ENCODE measurements at places on chromosomes 6 and 20.

DNA sequence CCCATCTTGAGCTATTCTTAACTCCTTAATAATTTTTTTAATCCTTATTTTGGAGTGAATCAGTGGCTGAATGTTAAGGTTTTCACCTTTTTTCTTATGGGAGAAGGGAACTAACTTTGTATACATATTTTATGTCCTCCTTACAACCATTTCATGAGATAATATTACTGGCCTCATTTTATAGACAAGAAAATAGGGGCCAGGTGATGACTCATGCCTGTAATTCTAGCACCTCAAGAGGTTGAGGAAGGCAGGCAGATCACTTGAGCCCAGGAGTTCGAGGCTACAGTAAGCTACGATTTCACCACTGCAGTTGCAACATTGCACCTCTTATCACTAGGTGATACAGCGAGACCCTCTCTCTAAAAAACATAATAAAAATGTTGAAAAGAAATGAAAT is 128.7 kb downstream of the TMEM242 start:
- DNase-seq = no peak

GRCh38 chr6:43311666-43312065 is 3.0 kb upstream of the CRIP3 start:
- no peak for DNase-seq

DNA sequence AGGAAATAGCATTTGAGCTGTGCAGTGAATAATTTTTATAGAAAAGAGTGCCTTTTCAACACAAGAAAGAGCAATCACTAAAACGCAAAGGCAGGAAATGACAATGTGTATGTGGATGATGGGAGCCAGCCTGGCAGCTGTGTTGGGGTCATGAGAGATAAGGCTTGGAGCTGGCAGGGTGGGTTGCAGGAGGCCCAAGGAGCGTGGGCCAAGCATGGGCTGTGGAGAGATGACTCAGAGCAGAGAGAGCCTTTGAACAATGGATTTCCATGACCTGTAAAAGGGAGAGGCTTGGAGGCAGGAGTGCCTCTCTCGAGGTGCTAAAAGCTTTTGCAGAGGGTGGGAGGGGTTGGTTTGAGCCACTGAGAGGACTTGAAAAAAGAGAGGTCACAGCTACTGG is 6.6 kb upstream of the TBC1D7 start:
- DNase-seq = peak; percentile 22

DNA sequence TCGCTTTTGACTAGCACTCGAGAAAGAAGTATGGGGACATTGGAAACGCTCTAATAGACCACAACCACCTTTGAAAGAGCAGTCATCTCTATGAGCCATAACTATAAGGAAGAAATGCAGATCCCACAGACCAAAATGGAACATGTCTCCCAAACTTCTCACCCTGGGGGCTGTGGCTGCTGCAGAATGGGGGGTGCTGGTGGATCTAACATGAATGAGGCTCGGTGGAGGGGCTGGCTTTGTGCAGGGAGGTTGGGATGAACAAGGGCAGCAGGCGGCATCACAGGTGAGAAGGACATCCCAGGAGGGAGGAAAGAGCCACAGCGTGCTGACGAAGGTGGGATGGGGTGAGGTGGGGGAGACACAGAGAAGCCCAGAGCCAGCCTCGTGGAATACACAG is 10.5 kb upstream of the CCR6 start:
- no peak for DNase-seq

DNA sequence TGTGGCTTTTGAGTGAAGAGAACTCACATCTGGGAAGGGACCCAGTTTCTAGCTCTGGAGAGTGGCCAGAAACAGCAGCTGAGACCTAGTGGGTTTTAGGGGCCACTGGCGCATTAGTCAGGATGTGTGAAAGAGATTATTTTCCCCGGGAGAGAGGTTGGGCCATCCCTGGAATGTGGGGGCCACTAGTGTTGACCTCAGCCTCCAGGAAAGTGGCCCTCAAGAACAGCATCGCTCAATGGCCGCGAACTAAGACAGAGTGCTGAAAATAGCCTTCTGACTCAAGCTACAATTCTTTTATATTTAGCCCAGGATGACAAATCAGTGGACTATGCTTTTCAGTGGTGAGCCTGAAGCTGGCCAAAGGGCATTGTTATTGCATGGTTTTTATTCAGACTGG is 210.4 kb upstream of the RNF24 start:
- no peak for DNase-seq

- peak; percentile 70 for DNase-seq
These were observed 33.1 kb downstream of the SRC start for GRCh38 chr20:37378785-37379598.

DNA sequence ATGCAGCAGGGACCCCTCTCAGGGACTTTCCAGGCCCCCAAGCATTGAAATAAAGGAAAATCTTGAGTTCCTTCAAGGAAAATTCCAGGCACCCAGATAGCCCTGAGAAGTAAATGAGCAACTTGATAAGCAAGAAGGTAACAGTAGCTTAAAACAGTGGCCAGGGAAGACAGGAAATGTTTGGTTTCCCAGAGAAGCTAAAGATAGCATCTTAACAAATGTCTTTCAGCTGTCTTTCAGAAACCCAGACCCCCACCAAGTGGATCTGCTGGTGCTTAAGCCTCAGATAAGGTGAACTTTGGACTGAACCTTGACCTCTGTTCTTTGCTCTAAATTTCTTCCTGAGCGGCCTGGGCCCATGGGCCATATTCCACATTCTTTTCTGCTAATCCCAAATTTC is 117.8 kb upstream of the CST7 start:
- no peak for DNase-seq

DNA sequence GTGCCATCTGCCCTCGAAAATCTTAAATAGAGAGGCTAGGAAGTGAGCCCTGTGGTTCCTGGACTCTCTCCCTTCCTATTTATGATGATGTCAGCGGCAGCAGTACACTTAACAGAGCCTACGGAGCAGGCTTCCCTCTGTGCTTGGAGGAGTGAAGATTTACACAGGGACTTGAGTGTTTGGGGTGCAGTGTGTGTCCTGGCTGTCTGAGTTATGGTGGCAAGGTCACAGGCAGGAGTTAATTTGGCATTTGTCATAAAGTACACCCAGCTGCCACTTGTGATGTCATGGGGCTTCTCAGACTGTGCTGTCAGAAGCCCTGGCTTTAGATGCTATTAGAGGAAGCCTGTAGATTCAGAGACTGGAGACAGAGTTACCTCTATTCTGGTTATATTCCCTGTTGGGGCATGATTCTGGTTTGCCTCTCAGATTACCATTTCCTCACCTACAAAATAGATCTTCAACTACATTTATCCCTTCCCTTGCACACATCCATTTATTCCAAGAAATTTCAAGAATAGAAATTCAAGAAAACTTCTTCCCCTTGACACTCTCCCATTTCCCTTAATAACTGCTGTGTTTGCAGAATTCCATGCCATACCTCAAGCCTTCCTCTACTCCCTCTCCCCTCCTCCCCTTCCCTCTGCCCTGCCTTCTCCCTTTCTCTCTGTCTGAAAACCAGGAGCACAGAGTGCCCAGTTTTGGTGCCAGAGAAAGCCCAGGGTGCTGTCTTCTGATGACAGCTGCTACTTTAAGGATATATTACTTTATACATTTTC is 72.1 kb downstream of the SLC24A3 start:
- no peak for DNase-seq

DNA sequence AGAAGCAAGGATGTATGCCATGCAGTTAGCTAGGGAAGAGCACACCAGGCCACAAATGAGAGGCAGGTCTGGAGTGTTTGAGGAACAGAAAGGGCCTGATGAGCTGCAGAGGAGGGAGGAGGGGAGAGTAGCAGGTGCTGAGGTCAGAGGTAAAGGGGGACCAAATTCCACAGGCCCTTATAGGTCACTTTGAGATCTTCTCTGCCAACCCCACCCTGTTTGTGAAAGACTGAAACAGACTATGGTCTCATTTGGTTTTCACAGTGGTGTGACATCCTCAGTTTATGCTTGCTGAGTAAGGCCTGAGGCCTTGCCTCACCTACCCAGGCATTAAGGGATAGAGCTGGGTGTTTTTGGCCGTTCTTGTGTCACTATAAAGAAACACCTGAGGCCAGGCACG is 187.7 kb upstream of the MYLIP start:
- DNase-seq = no peak

GRCh38 chr6:25130518-25130917 is 148.7 kb upstream of the CARMIL1 start:
- DNase-seq = no peak

DNA sequence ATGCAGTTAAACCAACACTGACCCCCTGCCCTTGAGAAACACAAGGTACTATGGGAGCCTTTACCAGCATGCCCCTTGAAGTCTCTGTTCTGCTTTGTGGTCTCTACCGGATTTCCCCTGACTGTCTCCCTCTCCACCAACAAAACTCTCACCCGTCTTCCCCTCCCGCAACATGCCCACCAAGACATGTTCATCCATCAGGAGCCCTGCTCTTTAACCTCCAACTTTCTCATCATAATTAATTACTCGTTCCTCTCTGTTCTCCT is 1.1 kb downstream of the ZNF165 start:
- DNase-seq = peak; percentile 47

DNA sequence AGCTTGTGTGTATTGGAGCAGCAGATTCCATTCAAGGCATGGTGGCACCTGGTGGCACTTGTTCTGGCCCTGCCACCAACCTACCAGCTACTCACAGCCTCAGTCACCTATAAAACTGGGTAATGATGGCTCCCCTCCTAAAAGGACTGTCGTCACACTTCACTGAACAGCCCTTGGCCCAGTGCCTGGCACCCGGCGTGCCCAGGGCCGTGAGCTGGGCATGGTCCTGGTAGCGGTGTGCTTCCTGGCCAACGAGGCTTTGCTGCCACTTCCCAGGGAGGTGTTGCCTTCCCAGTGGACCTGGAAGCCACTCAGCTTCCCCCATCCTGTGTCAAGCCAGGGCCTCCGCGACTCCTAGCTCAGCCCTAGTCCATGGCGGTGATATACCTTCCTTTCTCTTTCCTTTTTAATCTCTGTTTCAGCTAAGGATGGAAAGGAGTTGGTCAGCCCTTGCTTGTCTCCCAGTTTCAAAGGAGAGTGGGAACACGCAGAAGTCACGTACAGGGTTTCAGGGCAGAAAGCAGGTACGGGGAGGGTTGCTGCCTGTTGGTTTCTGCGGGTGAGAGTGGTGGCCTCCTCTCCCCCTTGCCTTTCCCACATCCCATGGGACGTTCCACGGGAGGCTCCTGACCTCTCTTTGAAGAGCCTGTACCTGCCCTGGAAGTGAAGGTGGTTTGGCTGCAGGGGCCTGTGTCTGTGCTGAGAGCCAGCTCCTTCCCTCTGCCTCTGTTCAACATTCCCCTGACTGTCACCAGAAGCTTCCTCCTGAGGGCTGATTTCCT is 25.5 kb downstream of the ENTPD6 start:
- no peak for DNase-seq

- no peak for DNase-seq
These were observed 111.2 kb downstream of the TAF4 start for GRCh38 chr20:61954276-61955021.

DNA sequence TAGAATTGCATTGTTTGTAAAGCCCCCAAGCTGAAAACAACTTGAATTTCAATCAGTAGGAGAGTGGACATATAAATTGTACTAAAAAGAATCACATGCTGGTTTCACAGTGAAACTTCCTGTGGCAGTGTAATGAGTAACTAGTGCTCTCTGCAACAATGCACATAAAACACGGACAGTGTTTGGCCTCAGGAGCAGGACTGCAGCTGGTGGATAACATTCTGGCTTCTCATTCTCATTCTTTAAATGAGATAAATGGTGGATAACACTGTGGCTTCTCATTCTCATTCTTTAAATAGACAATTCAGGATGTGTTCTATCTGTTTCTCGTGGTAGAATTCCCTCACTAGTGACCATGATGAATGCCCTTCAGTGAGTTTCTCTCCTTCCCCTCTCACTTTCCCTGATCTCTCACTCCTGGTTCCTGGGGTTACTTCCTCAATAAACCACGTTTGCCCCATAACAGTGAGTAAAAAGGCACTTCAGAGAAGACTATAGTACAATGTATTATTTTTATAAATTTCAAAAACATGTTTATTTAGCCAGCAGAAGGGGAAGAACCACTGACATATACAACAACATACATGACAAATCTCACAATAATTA is 59.9 kb downstream of the SLC22A2 start:
- no peak for DNase-seq

DNA sequence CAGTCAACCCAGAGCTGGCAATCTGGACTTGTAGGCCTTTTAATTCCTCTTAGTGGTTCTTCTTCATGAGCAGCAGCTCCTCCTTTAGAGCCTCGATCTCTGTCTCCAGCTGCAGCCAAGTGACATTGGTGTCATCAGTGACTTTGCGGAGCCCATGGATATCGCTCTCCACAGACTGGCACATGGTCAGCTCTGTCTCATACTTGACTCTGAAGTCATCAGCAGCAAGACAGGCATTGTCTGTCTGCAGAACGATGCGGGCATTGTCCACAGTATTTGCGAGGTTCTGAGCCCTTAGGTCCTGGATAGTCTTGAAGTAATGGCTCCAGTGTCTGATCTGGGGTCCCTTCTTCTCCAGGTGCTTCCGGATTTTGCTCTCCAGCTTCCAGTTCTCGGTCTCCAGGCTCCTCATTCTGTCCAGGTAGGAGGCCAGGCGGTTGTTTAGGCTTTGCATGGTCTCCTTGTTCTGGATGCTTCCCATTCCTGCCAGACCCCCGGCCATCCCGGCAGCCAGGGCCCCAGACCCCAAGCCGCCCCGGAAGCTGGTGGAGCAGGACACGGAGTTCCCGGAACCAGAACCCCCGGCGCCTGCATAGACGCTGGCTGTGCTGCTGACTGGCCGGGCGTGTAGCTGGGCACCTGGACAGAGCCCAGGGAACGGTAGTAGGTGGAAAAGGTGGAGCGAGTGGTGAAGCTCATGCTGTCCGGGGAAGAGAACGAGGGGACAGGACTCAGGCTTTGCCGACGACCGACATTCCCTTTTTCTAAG is 15.1 kb downstream of the RFPL4B start:
- DNase-seq = no peak

DNA sequence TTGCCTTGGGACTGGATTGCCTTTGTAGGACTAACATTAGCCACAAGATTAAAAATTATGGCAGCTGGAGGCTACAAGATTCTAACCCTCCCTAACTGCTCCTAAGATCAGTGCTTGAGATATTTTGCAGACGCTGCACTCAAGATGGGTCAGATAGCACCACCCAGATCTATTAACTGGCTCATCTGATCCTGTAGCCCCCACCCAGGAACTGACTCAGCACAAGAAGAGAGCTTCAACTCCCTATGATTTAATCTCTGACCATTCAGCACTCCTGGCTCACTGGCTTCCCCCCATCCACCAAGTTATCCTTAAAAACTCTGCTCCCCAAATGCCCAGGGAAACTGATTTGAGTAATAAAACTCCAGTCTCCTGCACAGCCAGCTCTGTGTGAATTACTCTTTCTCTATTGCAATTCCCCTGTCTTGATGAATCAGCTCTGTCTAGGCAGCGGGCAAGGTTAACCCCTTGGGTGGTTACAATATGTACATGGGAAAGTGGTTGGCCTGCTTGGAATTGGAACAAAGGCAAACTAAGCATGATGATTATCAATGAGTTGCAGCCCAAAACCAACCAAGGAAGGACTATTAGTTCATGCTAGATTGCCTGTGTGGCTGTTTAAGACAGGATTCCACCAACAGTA is 111.3 kb downstream of the OR2B2 start:
- DNase-seq = no peak

- peak; percentile 49 for DNase-seq
These were observed 782 bp downstream of the MAP3K5 start for GRCh38 chr6:136791296-136792094.

- DNase-seq = no peak
These were observed 46.7 kb upstream of the FNDC1 start for GRCh38 chr6:159122453-159122852.

Data from GDM1 (cell line).